ENCODE measurements at places on chromosomes 4 and X. TPM values are rescaled to one million over a fixed set of nuclear protein-coding genes. Genes with fewer than 3 reads are reported as not detected.

Gene NPFFR2
- polyA plus RNA-seq = 1.6 TPM

DNA sequence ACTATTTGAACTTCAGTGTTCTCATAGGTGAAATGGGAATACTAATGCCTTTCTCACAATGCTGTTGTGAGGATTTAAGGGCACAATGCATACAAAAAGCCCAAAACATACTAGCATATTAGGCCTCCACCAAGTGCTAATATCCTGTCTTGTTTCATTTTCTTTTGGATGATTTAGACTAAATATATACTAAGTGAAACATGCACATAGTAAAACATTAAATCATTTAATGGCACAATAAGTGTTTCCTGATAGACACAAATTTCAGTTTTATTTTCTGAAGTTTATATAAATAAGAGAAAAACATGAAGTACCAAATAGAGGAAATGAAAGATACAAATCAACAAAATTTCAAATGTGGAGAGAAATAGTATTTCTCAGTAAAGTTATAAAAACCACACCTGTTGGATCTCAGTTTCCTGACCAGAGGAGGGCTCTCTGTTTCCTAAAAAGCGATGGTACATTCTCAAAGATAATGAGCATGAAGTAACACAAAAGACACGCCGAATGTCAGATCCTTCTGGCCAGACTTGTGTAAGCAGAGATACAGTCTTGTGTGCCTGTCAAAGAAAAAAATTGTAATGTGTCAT lies 25.1 kb downstream of the DDX60 start:
- DNase-seq = no peak

Gene NXF2B
- not detected for polyA plus RNA-seq

Gene PLXNB3
- polyA plus RNA-seq = 25.8 TPM

DNA sequence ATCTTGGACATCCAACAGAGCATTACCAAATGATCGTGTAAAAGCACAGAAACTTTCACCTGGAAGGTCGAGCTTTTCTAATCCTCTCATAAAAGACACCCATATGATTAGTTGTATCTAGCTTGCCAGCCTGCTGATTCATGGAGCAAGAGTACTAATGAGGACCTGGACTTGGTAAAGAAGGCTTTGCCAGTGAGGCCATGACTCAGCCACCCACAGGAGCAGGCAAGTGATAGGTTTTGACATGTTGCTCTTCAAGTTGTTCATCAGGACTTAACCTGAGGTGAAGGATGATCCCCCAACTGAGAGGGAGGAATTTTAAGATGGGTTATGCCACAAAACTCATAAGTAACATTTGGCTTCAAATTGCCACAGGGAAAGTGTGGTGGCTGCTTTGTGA lies 24.7 kb upstream of the EPGN start:
- DNase-seq = no peak

DNA sequence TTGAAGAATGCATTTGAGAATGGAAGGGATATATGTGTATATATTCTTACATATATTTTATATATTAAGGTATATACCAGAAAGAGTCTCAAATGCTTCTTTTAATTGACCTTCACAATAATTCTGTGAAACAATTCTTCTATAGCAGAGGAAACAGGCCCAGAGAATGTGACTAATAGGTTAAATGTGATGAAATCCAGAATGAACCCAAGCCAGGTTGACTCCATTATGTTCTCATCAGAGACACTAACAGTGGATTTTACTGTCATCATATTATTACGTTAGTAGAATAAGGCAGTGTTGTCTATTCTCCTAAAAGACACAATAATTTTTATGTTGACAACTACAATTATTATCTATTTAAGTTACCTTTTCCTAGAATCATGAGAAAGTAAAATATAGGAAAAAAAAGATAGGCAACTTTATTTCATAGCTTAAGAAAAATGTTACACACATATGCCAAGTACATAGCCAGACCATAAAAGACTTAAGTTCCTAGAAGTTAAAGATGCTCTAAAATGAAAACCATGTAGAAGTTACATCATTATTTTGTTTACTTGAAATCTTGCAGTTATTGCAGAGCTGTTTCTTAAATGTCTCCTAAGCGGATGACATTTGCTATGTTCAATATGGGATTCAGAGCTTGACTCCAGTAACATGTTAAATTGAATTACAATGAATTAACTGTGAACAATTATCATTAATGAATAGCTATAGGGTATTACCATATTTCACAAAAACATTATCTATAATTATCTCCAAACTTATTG lies 56.2 kb upstream of the ANKRD50 start:
- no peak for DNase-seq

DNA sequence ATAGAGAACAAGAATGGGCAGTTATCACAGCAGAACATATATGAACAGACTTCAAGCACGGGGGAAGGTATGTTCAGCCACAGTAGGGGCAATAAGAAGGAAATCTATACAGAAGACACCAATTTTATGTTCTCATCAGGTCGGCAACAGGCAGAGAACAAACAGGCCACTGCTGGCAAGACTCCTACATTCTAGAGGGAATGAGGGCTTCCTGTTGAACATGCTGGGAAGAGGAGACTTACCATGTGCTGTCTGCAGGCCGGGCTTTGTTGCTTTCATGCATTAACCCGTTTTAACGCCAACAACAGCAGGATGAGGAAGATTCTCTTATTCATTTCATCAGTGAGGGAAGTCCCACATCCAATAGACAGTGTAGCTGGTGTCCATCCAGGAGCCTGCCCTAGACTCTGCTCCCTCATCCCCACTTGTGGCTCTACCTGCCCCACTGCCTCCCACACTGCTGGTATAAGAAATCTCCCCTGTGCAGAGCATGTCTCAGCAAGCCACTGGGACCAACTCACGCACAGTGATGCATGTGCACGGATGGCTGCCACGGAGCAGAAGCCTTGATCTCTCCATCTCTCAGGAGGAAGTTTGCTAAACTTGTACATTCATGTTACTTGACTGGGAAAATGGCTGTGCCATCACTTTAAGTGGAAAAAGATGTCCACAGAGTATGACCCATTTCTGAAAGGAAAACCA lies 84.5 kb downstream of the ACOX3 start:
- DNase-seq = no peak

GRCh38 chr4:17448689-17449088 lies 63.2 kb downstream of the QDPR start:
- no peak for DNase-seq

GRCh38 chr4:24262616-24263015 lies 321.7 kb downstream of the DHX15 start:
- DNase-seq = no peak

Gene ATP8A1
- polyA plus RNA-seq = 3.9 TPM

- DNase-seq = no peak
Measured at GRCh38 chrX:43504394-43504793, 151.7 kb upstream of the MAOA start.

DNA sequence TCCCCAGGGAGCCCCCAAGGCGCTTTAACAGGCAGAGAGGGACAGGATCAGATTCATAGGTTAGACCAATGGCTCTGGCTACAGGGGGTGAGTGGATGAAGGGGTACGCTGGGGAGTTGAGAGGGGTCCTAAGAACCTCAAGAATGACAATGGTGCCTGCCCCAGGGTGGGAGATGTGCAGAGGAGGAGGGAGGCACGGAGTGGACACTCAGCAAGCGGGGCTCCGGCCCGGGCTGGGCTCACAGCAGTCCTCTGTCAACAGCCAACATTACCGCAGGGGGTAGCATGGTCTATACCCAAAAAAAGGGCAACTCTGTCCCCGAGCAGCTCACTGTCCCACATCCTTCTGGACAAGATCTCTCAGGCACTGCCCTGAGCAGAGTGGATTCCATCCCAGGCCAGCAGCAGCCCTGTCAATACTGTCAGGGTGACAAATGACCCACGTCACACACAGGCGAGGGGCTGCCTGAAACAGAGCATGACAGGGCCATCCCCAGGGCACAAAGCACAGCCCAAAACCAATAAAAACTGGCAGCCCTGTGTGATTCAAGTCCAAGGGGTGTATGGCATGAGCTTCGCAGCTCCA lies 47.7 kb upstream of the PPP2R2C start:
- DNase-seq = no peak

Measured in urinary bladder (tissue), 4 donors.